ENCODE measurements at places on chromosomes 5 and 9.
A peak's percentile ranks its signal among the peaks of the same experiment; 100 is the strongest.

GRCh38 chr5:145718956-145719355 is 116.2 kb downstream of the PRELID2 start:
- DNase-seq: no peak

GRCh38 chr9:91084896-91085516 is 276.7 kb downstream of the AUH start:
- no peak for DNase-seq

- peak; percentile 17 for DNase-seq
Measured at GRCh38 chr5:53253421-53253871, 143.9 kb upstream of the MOCS2 start.

DNA sequence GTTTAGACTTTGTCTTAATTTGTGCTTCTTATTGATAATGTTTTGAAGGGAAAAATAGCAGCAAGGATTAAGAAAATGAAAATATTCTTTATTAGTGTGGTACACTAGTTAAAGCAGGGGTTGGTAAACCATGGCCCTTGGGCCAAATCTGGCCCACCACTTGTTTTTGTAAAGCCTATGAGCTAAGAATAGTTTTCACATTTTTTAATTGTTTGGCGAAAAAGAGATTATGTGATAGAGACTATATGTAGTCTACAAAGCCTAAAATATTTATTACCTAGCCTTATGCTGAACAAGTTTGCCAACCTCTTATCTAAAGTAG is 57.2 kb downstream of the KCNN2 start:
- no peak for DNase-seq

DNA sequence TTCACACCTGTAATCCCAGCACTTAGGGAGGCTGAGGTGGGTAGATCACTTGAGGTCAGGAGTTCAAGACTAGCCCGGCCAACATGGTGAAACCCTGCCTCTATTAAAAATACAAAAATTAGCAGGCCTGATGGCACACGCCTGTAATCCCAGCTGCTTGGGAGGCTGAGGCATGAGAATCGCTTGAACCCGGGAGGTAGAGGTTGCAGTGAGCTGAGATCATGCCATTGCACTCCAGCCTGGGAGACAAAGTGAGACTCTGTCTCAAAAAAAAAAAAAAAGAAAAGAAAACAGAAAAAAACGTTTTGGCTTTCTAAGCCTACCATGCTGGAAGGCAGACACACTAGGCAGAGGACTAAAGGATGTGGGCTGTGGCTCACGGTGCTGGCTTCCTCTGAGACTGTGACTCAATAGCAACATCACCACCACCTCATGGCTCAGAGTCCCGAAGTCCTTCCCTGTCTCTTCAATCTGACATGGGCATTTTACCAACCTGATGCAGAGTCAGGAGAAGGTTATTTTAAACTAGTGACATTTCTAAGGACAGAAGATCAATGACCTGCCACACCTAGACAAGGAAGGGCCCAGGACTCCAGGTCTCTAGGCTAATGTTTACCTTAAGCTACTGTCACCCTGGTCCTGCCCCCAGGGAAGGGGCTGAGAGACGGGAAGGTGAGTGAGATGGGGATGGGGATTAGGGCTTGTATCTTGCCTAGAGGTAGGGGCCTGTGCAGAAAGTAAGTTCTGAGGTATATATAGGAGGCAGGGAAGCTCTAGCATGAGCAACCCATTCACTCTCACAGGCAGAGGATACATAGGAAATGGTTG is 3.7 kb downstream of the ECSCR start:
- peak; percentile 90 for DNase-seq

GRCh38 chr9:99595796-99596195 is 225.9 kb upstream of the NR4A3 start:
- DNase-seq: peak; percentile 18

DNA sequence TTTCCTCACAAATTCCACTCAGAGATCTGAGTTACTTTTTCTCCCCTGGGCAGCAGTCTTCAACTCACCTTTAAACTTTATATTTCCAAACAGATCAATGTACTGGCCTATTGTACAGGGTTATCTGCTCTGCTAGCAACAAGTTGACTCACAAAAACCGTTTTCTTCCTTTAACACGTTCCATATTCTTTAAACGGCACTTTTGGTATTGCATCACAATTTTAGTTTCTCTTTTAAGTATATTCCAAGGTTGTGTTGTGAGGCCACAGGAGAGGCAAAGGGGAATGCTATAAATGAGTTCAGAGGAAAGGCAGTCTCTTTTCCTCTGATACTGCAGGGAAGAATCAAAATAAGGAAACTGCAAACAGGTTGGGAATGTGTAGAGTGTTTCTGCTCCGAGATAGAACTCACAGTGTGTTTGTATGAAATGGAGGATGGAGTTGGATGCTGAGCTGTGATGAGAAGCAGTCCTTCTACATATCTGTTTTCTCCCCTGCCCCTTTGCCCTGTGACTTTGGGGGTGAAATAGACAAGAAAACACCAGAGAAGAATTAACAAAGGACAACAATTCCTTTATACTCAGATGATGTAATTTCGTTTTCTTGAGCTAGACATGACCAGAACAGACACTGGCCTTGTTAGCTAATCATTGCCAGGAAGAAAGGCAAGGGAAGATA is 9.9 kb upstream of the ALDOB start:
- no peak for DNase-seq

- no peak for DNase-seq
Measured at GRCh38 chr9:136565086-136565714, 19.4 kb upstream of the NOTCH1 start.

DNA sequence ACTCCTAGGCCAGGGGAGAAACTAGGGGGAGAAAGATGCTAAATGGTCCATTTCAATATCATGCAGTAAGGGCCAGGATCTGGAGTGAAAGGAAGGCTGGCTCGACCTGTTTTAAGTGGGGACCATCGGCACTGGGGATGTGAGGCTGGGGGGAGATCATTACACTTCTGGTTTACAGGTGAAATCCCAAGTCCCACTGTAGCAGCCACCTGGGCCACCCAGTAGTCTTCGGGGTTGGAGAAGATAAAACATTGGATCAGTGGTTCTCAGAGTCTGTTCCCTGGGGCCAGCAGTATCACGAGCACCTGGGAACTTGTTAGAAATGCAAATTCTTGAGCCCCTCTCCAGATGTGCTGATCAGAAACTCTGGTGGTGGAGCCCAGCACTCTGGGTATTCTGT is 111.3 kb upstream of the ALDH1B1 start:
- DNase-seq: no peak

DNA sequence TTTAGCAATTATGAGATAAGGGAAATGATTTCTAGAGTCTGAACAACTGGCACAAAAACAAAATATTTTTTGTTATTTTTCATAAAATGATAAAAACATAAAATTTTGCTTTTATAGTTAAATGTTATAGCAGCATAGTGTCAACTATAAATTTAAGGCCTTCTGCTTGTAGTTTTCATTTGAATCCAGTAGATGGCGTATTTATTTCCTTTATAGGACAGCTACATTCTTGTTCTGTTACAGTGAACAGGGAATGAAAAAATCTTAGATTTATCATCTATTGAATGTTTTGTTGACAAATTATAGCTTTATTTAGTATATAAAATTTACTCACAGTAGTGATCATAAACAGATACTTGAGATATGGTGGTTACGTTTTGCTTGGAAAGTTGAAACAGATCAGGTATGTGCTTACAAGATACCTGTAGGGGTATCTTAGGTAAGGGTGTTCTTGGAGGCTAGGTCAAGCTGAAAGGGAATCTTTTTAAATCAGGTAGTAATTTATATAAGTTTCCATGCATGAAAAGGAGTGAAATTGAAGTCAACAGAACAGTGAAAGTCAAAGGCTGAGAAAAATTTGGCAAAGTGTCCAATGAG is 239.3 kb upstream of the GRIN3A start:
- no peak for DNase-seq

- DNase-seq: no peak
Measured at GRCh38 chr9:32382565-32383320, 1.7 kb upstream of the ACO1 start.
